Activated gamma-delta T cell treated with anti-CD3 and anti-CD28 coated beads, Interleukin-2, amount 50 U/mL, for 16 hours (primary cell): ENCODE measurements at places on chromosomes 2 and 18.

DNA sequence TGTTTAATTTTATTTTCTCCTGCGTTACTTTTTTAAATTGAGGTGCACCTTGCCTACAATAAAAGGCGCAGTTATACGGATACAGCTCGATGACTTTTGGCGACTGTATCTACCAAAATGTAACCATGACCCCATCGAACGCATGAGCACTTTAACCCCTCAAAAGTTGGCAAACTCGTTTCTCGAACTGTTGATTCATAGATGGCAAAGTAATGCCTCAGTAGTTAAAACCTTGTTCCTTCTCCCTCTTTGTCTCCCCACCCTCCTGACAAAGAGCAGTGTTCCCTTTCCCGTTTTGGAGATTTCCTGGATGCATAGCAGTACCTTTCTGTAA lies 577 bp downstream of the MOGAT1 start:
- no peak for DNase-seq

DNA sequence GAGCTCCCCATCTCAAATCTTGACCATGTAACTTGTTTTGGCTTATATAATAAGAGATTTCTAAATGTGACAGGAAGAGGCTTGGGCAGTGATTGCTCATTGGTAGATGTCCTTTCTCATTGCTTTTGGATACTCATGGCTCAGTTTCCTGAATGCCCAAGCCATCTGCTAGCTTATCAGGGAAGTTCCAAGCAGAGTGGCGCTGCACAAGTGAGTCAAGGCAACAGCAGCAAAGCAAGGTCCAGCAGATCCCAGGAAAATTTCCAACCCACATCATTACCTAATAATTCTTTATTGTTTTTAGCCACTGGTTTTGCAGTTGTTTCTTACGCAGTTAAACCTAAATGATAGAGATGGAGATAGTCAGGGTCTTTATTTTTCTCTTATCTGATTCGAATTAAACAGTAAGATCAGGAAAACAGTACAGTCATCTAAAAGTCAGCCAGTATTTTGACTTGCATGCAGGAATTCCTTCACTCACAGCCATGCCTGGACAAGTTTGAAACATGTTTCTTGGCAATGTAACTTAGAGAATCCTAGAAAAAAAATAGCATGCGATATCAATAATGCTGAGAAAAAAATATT lies 349.7 kb upstream of the TMEFF2 start:
- DNase-seq: no peak

DNA sequence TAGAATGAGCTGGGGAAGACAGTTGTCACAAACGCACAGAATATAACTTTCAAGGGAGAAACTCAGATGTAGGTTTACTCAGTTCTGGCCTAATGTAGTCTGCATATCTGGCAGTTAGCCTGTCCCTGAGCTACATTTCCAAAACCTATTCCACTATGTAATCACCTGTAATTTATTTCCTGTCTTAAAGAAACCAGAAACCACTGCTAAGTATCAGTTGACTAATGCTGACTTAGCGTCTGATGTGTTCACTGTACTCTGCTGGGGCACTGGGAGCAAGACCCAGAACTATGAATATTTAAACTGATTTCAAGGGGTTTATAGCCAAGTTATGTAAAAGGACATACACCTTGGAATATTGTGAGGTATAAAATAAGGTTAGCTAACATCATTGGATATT lies 1995.2 kb upstream of the PIK3C3 start:
- no peak for DNase-seq

DNA sequence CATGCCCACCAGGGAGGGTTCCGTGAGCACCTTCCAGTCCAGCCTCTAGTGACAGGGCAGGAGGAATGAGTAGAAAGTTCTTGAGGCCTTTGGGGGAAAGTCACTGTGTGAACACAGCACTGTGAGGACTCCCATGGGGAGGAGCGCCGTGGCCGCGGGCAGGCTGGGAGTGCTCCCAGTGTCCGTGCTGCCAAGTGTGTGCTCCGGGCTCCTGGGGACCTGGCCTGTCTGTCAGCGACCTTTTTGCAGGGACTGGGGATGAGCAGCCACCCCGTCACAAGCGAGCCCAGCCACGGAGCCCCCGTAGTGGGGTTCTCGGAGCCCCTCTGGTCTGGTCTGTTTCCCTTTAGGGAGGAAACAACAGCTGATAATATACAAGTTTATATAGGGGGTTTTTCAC lies 36.8 kb downstream of the PDIA6 start:
- DNase-seq: no peak

GRCh38 chr2:6148882-6149281 lies 456.7 kb downstream of the SOX11 start:
- no peak for DNase-seq

GRCh38 chr18:73741946-73742345 lies 405.7 kb downstream of the FBXO15 start:
- no peak for DNase-seq

DNA sequence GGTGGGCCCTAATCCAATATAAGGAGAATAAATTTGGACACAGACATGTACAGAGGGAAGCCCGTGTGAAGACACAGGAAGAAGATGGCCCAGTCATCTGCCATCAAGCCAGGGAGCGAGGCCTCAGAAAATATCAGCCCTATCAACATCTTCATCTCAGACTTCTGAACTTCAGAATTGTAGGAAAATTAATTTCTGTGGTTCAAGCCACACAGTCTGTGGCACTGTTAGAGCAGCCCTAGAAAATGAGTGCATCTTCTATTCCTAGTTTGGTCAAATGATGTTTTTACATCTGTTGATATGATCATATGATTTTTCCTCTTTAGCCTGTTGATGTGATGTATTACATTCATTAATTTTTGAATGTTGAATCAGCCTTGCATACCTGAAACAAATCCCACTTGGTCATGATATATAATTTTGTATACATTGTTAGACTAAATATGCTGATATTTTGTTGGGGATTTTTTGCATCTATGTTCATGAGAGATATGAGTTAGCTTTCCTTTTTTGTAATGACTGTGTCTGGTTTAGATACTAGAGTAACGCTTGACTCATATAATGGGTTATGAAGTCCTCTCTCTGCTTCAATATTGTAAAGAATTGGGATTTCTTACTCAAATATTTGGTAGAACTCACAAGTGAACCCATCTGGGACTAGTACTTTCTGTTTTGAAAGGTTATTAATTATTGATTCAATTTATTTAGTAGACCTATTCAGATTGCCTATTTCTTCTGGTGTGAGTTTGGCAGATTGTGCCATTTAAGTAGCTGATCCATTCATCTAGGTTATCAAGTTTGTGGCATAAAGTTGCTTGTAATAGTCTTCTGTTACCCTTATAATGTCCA lies 451.4 kb downstream of the EIPR1 start:
- DNase-seq: no peak

GRCh38 chr2:3463186-3463835 lies 56.0 kb downstream of the ADI1 start:
- DNase-seq: no peak

- DNase-seq: no peak
Observed at GRCh38 chr18:13219593-13220159, 1.1 kb downstream of the LDLRAD4 start.

- DNase-seq: no peak
Observed at GRCh38 chr2:136114382-136114781, 3.6 kb downstream of the CXCR4 start.

GRCh38 chr2:151238527-151239487 lies 22.9 kb downstream of the RBM43 start:
- DNase-seq: no peak

GRCh38 chr2:101047774-101048173 lies 45.7 kb downstream of the RPL31 start:
- DNase-seq: no peak

DNA sequence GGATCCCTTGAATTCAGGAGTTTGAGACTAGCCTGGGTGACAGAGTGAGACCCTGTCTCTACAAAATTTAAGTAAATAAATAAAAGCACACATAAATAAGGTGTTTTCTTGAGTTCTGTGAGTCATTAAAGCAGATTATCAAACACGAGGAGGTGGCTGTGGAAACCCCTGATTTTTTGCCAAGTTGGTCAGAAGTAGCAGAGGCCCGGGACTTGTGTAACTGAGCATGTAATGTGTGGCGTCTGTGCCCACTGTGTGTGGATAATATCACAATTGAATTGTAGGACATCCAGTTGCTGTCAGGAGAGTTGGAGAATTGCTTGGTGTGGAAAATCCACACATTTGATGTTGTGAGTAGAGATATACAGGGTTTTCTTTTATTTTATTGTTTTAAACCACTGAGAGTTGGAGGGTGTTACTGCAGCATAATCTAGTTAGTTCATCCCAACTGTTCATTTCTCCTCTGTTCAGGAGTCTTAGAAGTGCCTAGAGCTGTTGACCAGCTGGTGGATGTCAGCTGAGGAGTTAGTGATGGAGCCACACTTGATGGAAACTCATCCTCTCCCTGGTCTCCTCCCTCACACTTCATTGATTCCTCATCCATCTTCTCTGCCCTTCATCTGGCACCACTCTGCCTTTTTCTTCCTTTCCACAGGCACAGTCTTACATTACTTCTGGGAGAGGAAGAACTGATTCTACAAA lies 45.9 kb upstream of the RHOB start:
- no peak for DNase-seq

DNA sequence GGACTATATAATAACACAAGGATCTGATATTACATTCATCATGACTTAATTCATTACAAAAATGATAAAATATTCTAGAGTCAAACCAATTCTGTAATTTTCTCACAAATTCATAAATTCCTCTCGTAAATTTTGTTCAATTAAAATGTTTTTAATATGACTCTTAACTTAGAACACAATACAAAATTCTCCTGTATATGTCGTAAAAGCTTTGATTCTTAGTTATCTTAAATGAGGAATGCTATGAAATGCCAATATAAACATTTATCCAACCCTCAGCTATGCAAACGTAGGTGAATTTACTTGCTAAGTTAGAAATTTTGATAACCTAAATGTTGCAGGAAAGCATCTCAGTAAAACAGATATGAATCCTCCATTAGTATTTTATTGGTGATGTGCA lies 28.9 kb downstream of the ARHGAP15 start:
- DNase-seq: no peak

- no peak for DNase-seq
Observed at GRCh38 chr2:240320204-240320993, 115.1 kb upstream of the GPC1 start.

- DNase-seq: no peak
Observed at GRCh38 chr2:38145236-38145635, 69.3 kb upstream of the CYP1B1 start.

DNA sequence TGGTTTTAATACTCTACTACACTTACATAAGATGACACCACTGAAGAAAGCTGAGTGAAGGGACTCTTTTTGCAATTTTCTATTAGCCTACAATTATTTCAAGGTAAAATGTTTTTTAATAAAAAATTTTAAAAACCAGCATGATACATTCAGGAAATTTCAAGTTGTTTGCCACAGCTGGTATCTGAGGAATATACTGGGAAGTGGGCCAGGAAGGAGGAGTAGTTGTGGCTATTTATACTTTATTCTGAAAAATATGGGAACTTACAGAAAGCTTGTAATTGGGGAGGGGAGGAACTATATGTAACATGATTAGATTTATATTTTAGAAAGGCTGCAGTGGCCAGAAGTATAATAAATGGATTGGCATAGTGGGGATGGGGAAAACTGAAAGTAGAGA lies 40.8 kb downstream of the WDR35 start:
- DNase-seq: no peak

DNA sequence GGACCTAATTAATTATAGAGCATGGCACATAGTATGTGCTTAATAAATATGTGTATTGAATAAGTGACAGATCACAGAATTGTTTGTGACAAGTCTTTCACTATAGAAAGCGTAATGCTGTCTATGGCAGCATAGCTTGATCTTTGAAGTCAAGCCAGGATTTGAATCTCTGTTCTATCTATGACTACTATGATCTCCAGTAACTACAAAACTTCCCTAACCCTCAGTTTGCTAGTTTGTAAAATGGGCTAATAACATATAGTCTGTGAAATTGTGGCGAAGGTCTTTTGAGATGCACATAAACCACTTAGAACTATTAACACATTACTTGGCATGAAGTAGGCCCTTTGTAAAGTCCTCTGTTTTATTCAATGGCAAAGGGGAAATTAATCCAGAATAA lies 4.0 kb upstream of the FHL2 start:
- DNase-seq: no peak

DNA sequence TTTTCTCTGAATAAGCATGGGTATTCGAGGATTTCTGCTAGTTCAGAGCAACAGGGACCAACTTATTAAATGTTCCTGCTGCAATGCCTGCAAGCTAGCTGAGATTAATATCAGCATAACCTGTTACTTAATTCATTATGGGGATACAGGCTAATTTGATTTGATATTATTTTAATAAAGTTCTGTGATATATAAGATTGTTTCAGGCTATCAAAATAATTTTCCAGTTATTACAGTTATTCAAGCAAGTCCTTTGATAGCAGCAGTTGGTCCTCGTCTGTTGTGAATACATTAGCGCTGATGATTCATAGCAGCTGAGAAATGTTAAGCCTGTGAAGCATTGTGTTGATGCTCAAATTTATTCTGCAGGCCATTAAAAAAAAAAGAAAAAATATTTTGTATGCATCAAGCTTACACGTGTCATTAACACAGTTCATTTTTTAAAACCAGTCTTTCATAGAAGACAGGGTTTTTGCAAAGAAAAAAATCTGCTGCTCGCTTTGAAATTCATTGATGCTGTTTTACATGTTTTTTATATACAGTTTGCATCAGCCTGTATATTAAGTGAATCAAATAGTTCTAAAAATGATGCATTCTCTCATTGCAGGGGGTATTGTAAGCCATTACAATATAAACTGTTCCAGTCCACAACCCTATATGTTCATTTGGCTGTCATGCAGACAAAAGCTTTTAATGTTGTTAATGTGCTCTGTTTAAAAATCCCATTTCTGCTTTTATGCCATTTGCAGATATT lies 482.5 kb downstream of the BCL11A start:
- no peak for DNase-seq

DNA sequence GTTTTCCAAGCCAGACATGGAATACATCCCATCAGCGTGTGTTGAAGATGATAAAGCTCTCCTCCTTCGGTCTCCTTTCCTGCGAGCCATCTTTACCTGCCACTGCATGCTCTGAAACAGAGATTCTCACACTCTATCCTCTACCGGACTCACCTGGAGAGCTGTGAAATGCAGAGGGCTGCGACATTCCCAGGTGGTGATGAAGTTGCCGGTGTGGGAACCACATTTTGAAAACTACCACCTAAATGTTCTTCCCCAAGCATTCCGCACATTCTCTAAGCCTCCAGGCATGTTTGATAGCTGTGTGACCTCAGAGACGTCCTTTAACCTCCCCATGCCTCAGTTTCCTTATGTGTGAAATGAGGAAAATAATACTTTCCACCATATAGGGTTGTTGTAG lies 226.2 kb upstream of the RAB6C start:
- DNase-seq: no peak
